Hematopoietic multipotent progenitor cell treated with erythropoietin and hydrocortisone succinate and interleukin-3 and kit ligand, for 4 days (in vitro differentiated cells): ENCODE measurements at places on chromosomes 1 and 21.

DNA sequence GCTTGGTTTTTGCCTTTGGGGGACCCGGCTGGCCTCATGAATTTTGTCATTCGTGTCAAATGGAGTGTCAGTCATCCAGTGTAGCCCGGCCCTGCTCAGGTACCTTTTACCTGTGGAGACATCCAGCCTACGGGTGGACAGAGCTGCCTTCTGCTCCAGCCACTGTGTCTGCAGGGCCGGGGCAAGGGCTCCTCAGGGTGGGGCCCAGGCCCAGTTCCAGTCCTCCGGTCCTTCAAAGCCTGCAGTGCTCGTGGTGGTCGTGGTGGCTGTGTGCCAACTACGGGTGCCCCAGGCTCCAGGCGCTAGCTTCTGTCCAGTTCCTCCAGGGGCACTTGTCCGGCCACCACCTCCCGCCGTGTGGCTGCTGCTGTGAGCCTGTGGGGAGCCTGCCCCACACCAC, 54.8 kb downstream of the TRIM11 start:
- DNase-seq: no peak

GRCh38 chr21:38048167-38048566, 131.9 kb upstream of the KCNJ6 start:
- no peak for DNase-seq

GRCh38 chr1:171258429-171258828, 10.1 kb downstream of the FMO1 start:
- no peak for DNase-seq

GRCh38 chr1:154775621-154776605, 94.2 kb downstream of the KCNN3 start:
- DNase-seq: no peak

- DNase-seq: no peak
Measured at GRCh38 chr1:52158218-52158617, 16.3 kb downstream of the ZFYVE9 start.

DNA sequence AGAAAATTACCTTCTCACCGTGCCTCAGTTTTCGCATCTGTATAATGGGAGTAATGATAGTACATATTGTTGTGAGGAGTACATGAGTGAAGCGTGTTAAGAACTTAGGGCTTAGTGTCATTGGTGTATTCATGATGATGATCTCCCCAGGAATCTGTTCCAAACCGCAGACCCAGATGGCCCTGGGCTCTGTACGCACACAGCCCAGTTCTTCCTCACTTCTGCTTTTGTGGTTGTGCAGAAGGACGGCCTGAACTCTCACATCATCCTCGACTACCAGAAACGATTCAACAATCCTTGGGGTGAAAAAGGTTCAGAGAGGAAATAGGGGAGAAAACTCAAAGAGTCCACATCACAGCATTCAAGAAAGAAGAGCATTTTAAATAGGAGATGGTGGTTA, 323.0 kb downstream of the CAMTA1 start:
- peak; percentile 75 for DNase-seq

DNA sequence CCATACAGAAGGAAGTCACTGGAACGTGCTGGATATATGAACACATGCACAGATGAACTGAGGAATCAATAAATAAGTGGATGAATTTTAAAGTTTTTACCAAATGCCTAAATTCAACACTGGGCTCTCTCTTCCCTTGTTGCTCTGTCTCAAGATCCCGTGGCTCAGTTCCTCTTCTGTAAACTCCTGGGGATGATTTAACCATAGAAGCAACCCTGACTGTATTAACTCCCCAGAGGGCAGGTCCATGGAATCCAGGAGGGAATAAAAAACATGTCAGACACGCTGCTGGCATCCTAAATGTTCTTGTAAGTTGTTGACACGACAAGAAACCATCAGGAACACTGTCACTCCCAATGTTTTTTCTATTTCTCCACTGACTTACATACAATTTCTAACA, 45.3 kb upstream of the GPR157 start:
- DNase-seq: no peak

GRCh38 chr1:73475316-73475870, 722.6 kb downstream of the LRRIQ3 start:
- no peak for DNase-seq

GRCh38 chr1:220880726-220881506, 1.7 kb downstream of the HLX start:
- peak; percentile 72 for DNase-seq
